GDM1 (cell line): ENCODE measurements at places on chromosomes 3 and 15.

GRCh38 chr3:197445896-197446699 is 109.7 kb downstream of the BDH1 start:
- DNase-seq: no peak

DNA sequence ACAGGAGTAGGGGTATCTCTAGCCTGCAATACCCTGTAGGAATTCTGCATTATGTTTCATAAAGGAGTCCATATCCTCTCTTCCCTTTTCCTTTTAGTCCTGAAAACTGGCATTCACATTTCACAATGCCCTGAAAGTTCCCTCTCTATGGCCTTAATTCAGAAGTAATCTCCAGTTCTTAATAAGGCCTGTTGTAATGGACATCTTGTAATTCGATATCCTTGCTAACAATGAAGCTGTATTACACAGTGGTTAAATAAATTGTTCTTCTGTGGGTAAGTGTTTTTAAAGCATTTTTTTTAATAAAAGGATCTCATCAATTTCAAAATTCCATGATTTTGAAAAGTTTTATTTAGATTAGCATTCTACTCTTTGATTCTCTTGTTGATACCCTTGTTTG is 34.3 kb upstream of the NEO1 start:
- no peak for DNase-seq

DNA sequence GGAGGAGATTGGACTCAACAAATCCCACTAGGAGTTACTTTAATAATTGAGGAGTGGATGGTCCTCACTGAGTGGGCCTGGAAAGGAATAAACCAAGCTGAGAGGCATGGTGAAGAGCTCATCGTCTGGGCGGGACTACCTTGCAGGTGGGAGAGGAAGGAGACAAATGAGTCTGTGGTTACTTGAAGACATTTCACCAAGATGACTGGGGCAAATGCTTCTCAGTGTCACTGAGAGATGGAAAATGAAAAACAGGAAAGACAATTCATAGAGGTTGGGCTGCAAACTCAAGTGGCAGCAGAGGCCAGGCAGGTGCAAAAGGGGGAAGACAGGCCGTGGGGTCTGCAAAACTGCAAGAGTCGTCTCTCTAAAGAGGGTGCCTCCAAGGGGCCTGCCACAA is 1.5 kb upstream of the ARHGAP31 start:
- no peak for DNase-seq

DNA sequence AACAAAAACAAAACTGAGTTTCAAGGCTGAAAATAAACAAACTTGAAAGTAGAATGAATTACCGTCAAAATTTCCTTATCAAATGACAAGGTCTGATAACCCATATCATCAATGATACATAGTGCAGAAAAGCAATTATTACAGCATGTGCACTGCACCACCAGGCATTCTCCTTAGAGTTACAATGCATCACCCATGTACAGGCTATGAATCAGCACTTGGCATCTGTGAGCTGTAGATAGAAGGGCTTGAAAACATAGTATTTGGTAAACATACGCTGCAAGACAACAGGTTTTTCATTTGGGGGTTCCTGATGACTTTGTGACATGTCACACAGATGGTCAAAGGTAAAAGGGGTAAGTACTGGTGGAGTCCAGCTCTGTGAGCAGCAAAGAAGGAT is 265.1 kb downstream of the CTNNB1 start:
- DNase-seq: no peak
